ENCODE measurements at places on chromosomes 3 and 15.

DNA sequence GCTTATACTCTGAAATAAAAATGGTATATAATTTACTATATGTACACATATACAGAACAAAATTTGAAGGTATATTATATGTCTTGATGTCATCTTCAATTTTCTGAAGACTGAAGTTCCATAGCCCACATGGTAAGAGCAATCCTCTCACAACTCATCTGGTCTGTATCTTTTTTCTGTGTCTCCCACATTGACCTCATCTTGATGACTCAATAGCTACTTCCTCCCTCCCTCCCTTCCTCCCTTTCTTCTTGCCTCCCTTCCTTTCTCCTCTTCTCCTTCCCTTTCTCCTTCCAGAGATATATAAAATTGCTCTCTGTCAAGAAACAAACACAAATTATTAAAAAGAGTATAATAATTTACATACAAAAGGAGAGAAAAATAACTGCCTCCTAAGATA is 268.5 kb downstream of the SQOR start:
- DNase-seq = no peak

DNA sequence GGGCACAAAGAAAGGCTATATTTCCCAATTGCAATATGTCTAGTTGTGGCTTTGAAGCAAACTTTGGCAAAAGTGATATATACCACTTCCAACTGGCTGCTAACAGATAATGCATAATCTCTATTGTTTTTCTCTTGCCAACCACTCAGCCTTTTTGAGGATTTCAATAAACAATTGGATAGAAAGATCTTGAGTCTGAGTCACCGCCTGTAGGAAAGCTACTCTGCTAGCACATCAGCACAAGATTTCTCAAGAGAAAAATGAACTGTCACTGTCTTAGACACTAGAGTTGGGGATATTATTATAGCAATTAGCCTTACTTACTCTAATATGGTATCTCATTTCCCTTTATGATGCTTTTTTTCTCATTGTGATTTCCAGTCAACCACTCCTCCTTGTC is 119.7 kb downstream of the SST start:
- no peak for DNase-seq

- no peak for DNase-seq
These were observed 14.3 kb downstream of the LIMD1 start for GRCh38 chr3:45608885-45609284.

GRCh38 chr3:5464649-5465048 is 277.1 kb downstream of the EDEM1 start:
- no peak for DNase-seq

DNA sequence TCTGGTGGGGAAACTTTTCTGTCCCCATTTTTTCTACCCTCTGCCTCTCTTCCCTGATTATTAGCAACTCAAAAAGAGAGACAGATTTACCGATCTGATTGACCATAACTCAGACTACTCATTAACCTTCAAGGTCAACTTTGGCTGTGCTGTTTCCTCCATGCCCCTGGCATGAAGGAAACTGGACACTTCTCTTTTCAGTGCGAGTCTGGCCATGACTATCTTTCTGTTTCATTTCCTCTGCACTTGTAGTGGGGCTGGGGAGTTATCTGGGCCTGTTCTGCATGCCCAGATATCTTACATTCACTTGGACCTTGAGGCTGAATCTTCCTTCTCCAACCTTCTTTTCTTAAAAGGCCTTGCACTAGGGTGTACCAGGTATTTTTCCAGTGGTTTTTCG is 76.9 kb upstream of the SLCO2A1 start:
- no peak for DNase-seq

DNA sequence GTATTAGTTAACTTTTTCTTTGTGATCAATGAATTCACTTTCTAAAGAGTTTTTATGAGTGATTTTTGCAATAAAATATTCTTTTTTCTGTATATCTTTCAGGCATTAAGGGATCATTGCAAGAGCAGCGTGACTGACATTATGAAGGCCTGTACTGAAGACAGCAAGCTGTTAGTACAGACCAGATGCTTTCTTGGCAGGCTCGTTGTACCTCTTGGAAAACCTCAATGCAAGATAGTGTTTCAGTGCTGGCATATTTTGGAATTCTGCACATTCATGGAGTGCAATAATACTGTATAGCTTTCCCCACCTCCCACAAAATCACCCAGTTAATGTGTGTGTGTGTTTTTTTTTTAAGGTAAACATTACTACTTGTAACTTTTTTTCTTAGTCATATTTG is 24.4 kb downstream of the SELENOT start:
- DNase-seq = no peak

DNA sequence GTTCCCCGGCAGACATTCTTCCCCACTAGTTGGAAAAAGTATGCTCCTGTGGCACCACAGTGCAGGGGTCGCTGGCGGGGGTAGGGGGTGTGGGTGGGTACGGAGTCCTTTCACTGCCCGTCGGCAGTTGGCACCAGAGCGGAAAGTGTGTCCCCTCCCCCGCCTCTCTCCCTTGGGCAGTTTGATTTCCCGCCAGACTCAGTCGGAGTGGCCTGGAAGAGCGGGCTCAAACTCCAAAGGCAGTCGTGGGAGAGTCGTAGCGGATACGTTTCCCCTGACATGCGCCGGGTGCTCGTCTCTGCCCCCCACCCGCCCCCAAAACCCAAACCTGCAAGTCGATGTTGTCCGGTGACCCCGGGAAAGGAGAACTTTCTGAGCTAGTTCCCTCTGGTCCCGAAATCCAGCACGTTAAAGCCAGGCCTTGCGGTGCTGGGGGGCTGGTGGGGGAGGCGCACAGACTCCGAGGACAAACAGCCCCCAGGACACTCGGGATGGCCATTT is 4.4 kb upstream of the FOXB1 start:
- DNase-seq = no peak

GRCh38 chr3:83813176-83813575 is 1145.6 kb upstream of the CADM2 start:
- DNase-seq = no peak

DNA sequence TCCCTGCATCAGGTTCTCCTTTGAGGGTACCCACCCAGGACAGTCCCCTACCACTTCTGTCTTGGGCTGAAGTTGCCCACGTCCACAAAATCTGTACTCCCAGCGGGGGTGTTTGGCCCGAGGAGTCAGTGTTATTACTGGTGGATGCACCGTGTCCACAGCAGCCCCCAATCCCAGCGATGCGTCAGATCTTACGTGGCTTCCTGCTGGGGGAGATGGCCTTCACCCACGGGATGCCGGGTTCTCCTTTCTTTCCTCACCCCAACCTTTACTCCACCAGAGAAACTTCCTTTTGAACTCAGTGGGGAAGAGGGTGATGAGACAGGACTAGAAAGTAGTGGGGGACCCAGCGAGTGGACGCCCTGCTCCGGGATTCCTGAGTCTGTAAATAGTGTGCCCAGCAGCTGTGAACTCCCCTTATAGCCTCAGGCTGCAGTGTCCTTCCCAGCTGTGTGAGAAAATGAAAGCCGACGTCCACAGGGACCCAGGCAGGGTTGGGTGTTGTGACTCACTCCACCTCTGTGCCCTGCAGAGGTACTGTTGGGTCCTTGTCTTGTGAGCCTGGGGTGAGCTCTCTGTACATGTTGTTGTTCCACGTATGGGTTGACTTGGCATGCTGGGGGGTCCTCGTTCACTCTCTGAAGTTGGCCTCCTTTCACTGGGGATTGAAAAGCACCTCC is 31.5 kb downstream of the CRTAP start:
- DNase-seq = no peak

- DNase-seq = no peak
These were observed 8.2 kb downstream of the GOLIM4 start for GRCh38 chr3:168087539-168087938.

- DNase-seq = no peak
These were observed 25.7 kb downstream of the TYRO3 start for GRCh38 chr15:41584636-41585126.

GRCh38 chr15:59367022-59367451 is 5.6 kb downstream of the MYO1E start:
- no peak for DNase-seq

GRCh38 chr15:77098572-77098971 is 27.7 kb upstream of the TSPAN3 start:
- no peak for DNase-seq

DNA sequence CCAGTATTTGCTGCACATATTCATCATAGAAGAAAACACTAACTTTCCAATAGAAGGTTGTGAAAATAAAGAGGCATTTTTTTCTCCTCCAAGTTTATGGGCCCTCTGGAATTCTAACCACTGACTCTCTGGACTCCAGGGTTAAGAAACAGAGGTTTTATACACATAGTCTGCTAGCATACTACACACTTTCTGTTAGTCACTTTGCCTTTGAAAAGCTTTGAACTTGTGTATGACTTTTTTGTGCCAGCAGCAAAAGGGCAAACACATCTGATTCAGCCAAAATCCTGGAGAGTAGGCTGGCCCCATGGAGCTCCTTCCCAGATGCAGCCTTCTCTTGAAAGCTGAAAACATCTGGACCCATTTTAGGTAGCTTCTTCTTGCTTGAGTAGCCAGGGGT is 6.2 kb downstream of the ZIC4 start:
- no peak for DNase-seq

DNA sequence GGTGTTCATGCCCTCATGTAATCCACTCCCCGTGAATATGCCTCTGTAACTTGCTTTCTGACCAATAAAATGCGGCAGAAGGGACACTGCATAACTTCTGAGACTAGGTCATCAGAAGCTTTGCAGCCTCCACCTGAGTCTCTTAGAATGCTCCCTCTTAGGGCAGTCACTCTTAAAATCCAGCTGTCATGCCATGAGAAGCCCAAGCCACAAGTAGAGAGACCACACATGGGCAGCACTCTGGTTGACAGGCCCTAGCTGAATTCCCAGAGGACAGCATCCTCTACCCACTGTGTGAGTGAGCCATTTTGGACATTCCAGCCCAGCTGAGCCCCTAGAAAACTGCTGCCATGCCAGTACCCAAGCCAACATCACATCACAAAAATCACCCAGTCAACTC is 41.4 kb downstream of the SCAPER start:
- no peak for DNase-seq

DNA sequence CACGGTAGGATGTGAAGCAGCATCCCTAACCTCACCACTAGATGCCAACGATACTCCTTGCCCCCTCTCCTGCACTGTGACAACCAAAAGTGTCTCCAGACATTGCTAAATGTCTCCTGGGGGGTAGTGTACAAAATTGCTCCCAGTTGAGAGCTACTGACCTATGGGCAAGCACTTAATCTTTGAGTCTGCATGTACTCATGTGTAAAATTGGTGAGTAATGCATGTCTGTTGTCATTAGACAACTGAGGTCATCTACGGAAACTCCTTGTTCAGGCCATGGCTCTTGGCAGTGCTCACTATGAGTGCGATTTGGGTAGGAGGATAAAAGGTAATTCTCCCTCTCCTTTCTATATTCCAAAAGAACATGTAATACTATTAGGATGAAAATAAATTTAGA is 29.2 kb downstream of the PDHB start:
- DNase-seq = no peak

DNA sequence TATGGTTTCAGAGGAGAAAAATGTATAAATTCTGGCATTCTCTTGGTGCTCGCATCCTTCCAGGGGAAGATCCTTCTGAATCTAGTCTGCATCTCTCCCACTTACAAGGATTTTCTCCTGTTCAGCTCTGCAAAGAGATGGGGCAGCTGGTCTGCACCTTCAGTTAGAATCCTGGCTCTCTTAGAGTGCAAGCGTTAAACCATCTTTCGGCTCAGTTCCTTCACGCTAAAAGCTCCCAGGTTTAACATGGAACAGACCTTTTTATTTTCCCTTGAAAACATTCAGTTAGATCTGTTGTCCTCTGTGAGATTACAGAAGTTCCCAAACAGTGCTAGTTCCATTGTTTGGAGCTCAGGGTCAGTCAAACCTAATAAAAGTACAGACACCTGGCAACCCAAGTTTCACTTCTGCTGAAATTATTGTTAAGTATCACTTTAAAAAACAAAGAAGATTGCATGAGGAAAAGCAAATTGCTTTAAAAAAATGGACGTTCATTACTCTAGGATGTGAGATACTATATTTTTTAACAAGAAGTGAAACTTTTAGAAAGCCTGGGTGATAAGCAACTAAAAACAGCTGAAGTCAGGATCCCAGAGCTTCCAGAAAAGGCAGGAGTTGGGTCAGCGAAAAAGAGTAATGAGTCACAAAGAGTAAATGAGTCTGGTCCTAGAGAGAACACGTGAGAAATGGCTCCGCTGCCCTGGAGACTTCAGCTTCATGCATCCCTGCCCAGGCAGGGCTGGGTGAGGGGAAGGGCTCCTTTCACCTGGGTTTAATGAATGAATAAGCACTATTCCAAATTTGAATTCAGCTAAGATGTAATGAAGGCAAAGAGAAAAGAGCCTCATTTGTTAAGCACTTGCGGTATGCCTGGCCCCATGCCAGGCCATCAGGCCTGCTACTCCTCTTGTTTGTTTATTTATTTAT is 63.3 kb downstream of the ABTB1 start:
- DNase-seq = peak; percentile 42

GRCh38 chr15:60326343-60326742 is 71.4 kb downstream of the ANXA2 start:
- no peak for DNase-seq

DNA sequence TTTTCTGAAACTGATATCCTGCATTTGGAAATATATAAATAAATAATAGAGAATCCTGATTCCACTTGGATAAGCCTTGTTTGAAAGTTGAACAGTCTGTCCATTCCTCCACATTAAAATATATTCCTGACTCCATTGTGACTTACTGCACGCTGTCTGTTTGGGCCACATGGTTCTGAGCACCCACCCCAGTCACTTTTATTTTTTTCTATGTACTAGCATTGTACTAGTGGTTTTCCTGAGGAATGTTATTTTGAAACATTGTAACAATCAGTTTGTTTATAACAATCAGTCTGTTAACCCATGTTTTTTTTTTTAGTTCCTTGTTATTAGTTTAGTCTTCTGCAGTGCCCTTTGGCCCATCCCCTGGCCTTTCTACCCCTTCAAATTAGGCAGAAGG is 87.4 kb upstream of the CCNL1 start:
- DNase-seq = no peak

DNA sequence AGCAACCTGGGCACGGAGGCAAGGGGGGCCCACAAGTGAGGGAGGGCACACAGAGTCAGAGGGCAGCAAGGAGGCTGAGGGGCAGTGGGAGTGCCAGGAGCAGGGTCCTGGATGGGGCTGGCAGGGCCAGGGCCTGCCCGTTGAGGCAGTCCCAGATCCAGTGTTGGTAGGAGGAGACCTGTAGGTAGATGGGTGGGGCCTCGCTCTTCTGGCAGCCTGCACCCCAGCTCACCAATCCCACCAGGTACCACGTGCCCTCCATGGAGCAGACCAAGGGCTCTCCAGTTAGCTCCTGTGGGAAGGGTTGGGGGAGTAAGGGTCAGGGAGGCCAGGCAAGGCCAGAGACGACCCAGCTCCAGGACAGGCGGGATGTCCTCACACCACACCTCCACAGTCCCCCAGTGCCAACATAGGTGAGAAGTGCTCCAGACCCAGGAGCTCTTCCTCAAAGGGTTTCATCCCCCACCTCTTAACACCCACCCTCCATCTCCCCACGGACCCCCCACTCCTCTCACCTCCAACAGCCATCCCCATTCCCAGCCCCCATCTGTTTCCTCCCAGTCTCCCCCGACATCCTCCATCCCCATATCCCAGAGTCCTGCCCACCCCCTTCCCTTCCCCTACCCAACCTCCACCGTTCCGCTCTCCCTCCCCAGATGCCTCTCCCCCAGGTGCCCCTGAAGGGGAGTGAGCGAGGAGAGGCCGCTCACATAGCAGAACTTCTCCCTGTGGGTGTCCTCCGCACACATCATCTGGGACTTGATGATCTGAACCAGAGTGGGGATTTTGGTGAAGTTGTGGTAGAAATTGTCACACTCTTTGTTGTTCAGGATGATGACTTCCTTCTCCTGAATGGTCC is 5.2 kb downstream of the PRSS50 start:
- DNase-seq = no peak

Measured in HFF-Myc (cell line).